HCEC 1CT (cell line): ENCODE measurements at places on chromosomes 2 and 18.

DNA sequence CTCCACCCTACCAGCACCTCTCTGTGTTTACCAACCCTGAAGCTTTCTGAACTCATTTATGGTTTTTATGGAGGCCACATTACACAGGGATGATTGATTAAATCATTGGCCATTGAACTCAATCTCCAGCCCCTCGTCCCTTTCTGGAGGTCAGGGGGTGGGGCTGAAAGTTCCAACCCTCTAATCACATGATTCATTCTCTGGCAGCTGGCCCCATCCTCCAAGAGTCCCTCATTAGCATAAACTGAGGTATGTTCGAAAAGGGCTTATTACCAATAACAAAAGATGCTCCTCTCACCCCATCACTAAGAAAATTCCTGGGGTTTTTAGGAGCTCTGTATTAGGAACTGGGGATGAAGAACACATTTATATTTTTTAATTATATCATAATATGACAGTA, 92.3 kb downstream of the DIS3L2 start:
- no peak for DNase-seq

- no peak for DNase-seq
Measured at GRCh38 chr2:43592443-43592842, 3.4 kb downstream of the THADA start.

DNA sequence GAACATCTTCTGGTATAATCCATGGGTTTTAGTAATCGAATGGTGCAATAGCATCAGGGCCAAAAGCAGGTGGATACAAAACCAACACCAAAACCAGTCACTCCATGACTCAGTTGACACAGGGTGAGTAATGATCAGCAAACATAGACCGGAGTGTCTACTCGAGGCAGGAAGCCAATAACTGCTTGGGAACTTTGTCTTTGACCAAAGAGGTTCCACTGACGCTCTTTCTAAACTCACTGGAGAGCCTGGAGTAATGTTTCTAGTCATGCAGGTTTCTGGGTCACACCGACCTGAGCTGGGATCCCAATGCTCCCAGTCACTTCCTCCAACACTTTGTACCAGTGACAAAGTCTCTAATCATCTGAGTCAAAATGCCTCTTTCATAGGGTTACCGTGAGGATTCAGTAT, 30.9 kb downstream of the MREG start:
- DNase-seq, result peak; percentile 84

GRCh38 chr2:181036848-181037603, 56.6 kb downstream of the UBE2E3 start:
- DNase-seq, result peak; percentile 87

GRCh38 chr2:203983064-203983715, 46.6 kb downstream of the ICOS start:
- no peak for DNase-seq

- no peak for DNase-seq
Measured at GRCh38 chr2:17538844-17539554, 1.5 kb upstream of the VSNL1 start.

DNA sequence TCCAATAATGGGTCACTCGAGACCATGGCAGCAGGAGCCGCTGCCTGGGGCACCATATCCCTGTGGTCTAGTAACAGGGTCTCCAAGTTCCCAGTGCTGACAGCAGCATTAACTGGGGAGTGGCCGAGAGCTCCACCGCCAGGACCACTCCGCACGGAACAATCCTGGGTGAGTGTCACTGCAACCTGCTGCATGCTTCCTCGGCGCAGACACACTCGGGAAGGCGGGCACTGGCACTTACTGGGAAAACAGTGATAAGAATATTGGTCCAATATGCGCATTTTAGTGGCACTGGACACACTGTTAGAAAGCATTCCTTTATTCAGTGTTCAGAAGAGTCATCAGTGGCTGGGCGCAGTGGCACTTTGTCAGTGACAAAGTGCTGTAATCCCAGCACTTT, 29.7 kb downstream of the FAM228A start:
- DNase-seq, result no peak

- peak; percentile 44 for DNase-seq
Measured at GRCh38 chr18:24176727-24177416, 38.0 kb downstream of the CABYR start.

GRCh38 chr18:58226429-58226828, 182.4 kb downstream of the NEDD4L start:
- no peak for DNase-seq

DNA sequence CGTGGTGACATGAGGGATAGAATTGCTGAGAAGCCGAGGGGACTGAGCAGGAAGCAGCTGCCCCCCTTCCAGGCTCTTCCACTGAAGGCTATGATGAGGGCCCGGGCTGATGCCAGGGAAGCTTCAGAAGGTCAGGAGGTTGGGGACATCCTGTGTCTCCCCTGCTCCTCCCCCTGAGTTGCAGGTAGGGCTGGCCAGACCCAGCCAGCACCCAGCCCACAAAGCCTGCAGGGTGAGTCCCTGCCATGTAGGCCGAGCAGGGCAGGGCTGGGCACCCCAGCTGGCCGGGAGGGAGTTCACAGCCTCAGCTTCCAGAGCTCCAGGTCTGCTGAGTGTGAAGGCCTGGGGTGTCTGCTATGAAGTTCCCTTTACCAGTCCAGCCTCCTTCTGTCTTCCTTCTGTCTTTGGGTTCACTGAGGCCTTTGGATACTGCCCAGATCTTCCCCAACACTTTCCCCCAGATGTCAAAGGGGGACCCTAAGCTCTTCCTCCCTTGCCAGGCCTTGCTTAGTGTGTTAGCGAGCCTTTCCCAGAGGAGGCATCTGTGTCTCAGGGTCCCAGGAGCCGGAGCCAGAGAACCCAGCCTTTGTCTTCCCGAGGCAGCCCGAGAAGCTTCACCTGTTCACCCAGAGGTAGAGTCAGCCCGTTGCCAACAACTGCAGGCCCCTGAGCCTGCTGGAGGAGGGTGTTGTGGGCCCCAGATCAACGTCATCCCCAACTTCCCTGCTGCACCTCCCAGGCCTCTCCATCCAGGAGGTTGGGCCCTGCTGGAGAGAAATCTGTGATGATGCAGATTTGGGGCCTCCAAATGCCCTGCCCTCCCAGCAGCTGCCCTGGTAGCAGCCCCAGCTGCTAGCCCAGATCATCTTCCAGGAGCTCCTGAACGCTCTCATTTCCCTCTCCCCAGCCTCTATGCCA, 3.6 kb upstream of the NCL start:
- DNase-seq, result no peak

GRCh38 chr2:231601356-231602229, 8.9 kb downstream of the TEX44 start:
- peak; percentile 68 for DNase-seq

DNA sequence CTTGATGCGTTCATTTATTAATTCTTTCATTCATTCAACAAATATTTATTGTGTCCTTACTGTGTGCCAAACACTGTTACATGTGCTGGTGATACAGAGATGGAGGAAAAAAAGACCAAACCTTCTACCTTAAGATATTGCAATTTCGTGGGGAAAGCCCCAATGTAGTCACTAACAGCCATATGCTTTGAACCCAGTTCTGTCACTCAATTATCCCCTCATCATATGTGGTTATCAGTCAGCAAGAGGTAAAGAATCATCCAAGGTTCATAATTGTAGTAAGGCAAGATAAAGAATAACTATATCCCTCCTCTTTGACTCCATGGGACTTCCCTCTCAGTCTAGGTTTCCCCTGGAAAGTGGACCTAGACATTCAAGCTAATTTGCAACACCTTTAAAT, 1185.6 kb upstream of the CELF4 start:
- no peak for DNase-seq
